Substantia nigra (tissue), 51 donors: ENCODE measurements at places on chromosomes 4 and X.

GRCh38 chr4:74114234-74114633, 15.2 kb upstream of the CXCL2 start:
- DNase-seq, result no peak

- no peak for DNase-seq
Observed at GRCh38 chr4:164734484-164734883, 19.4 kb upstream of the SMIM31 start.

DNA sequence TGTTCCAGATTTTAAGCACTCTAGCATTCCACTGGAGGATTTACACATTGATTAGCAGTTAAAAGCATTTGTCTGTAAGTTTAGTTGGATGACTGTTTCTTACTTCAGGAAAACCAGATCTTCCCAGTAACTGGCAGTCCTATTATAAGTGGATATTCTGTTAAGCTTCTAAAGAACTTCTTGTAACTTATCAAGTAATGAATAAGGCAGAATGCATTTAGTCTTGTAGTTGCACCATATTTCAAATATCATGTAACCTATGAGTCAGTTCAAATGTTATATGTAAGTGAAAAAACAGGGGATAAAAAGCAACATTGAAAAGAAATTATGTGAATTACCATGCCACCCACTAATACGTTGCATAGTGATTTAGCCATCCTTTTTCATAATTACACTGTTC, 30.2 kb upstream of the TENM3 start:
- no peak for DNase-seq

DNA sequence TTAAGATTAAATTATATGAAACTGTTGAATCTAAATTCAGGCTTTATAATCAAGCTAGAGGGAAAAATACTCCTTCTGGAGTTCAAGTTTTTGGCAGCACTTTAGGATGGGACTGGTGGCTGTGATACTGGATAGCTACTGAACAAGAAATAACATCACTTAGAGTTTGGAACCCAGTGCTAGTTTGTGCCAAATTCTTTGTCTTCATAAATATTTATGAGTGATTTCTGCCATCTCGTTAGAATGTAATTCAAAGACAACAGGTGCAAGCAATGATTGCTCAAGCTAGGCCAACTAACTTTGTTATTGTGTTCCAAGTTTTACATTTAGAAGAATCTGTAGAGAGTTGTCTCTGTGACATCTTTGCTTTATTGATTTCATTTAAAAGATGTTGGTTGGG, 417.9 kb downstream of the FAT4 start:
- no peak for DNase-seq

DNA sequence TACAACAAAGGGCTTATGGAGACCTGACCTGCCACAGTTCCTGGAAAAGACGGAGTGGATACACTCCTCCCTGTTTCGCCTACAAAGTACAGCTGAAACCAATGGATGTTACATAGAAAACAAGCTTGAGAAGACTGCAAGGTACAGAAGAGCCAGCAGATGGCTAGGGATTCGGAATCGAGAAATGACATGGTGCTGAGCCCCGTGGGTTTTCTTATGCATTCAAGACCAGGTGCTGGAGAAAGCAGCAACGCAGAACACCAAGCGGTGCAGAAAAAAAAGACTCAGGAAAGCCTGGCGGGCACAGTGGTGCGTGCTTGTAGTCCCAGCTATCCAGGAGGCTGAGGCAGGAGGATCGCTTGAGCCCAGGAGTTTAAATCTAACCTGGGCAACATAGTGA, 13.8 kb downstream of the TIMM17B start:
- DNase-seq, result no peak

GRCh38 chr4:182569561-182569960, 326.4 kb downstream of the TENM3 start:
- no peak for DNase-seq

DNA sequence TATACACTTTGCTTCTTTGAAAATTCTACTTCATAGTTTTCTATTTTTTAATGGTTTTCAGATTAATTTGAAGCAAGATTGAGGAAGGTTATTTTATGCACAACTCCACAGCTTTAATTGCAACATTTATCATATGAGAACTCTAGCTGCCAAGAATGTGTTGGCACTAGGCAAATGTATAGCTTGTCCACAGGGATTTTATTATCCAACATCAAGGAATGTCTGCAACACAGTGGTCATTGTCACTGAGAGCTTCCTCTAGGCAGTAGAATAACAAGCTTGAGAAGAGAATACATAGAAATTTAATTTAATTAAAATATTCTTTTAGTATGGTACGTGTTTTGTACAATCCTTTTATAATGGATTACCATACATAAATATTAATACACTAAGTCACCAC, 1600.8 kb downstream of the ARAP2 start:
- DNase-seq, result no peak

DNA sequence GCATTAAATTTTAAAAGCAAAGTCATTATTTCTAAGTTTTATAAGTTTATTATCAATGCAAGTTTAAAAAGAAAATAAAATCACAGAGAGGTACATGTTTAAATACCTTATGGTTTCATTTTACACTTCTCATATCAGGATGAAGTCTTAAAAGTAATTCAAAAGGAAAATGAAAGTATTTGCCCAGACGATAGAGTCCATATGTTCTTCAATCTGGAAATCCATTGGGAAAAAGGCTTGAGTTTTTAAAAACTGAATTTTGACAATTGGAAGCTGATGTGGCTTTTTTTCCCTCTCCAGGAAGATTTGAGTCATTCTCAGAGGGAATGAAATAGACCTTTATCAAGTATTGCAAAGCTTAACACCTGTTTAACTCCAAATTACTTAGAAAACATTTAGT, 37.1 kb downstream of the MAB21L2 start:
- DNase-seq, result no peak
